ENCODE measurements at places on chromosomes 11 and 22.
A peak's percentile ranks its signal among the peaks of the same experiment; 100 is the strongest.

GRCh38 chr11:81987829-81988472 is 745.7 kb downstream of the FAM181B start:
- no peak for DNase-seq

DNA sequence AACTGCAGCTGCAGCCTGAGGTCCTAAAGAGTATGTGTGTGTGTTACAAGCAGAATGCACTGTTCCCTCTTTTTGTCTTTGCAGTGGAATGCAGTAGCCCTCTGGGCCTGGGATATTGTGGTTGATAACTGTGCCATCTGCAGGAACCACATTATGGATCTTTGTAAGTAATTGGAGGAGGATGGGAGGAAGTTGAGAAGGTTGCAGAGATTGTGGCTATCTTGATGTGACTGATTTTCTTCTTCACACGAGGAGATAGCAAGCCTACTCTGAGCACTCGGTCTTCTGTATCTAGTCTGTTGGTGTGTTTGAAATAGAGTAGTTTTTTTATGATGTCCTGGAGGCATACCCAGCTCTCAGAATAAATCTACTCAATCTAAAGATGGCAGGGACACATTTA is 2.3 kb downstream of the RBX1 start:
- no peak for DNase-seq

- no peak for DNase-seq
Measured at GRCh38 chr22:37775785-37776638, 31.7 kb upstream of the GCAT start.

DNA sequence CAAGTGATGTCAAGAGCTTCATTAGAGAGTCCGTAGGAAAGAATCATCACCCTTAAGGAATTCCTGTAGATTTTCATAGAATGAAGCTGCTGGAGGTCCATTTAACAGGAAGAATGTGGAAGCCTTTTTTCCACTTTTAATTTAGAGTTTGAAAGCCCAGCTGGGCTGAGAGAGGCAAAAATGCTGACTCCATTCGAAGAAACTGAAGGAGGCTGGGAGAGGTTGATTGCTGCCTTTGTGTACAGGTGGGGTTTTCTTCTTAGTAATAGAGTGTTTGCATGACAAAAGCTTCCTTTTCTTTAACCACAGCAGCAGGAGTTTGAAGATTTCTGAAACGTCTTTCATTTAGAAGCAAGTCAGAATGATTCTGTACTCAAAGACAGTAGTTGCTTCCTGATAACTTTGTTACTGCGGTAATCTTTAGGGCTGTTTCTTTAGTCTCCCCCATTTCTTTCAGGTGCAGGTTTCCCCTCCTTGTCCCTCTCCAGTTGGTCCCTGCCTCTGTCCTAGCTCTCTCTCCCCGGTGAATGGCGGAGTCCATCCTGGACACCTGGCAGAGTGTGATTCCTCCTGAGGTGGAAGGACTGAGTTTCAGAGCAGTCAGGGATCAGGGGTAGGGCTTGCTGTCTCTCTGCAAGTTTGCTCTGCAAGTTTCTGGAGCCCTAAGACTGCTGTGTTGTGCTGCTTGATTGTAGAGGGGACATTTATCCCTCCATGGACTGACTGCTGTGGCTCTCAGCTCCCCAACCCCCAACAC is 166.2 kb downstream of the LDLRAD3 start:
- DNase-seq = no peak

- no peak for DNase-seq
Measured at GRCh38 chr22:27986459-27986858, 67.4 kb upstream of the PITPNB start.

DNA sequence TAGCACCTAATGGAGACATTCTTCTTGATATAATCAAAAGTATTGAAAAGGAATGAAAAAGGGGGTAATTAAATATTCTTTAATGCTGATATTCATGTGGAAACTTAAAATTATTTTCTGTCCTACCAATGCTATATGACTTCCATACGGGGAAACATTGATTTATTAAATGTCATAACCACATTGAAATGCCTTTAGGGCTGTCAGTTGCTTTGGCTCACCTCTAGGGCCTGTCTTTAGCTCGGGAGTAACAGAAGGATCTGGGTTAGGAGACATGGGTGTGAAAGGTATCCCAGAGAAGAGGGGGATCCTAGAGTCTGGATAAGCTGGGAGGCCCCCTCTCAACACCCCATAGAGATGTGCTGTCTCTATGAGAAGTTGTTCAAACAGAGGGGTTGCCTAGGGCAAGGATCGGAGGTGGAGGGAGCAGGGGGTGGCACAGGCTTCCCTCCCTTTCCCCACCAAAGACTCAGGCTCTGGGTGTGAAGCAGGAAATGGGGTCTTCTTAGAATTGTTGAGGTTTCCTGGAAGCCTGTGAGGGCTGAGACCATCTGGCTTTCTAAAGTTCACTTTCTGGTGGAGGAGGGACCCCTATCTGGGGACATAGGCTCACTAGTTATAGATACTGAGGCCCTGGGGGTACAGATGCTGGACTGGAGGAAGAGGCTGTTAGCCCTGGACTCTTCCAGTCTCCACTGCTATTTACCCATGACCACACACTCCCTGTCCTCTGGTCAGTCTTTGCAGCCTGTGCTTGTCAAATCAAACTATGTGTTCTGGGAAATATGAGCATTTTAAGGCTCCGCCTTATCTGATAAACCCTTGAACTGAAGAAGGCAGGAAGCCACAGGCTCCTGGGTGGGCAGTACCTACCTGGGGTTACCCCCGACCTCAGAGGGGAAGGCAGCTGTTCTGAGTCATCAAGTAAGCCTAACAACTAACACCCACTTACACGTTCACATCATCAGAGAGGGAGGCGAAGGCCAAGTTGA is 55.8 kb upstream of the RRAS2 start:
- peak; percentile 38 for DNase-seq

DNA sequence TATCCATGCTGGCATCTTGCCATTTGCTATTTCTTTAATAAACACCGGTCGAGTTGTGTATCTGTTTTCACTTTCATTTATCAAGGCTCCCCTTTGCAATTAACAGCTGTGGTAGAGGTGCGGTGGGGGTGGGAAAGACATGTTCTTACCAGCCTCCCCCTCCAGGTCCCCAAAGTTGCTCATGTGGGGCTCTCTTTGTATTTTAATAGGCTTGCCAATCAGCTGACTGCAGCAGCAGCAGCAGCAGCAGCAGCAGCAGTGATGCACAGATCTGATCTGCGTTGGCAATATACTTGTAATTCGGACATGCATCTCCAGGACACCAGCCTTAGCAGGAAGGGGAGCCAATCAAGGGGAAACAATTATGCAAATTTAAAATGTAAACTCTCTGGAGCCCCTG is 40.3 kb upstream of the E2F8 start:
- no peak for DNase-seq

- no peak for DNase-seq
Measured at GRCh38 chr11:63769042-63769713, 603 bp upstream of the ZFTA start.

- DNase-seq = no peak
Measured at GRCh38 chr22:24460418-24461089, 33.2 kb downstream of the ADORA2A start.

DNA sequence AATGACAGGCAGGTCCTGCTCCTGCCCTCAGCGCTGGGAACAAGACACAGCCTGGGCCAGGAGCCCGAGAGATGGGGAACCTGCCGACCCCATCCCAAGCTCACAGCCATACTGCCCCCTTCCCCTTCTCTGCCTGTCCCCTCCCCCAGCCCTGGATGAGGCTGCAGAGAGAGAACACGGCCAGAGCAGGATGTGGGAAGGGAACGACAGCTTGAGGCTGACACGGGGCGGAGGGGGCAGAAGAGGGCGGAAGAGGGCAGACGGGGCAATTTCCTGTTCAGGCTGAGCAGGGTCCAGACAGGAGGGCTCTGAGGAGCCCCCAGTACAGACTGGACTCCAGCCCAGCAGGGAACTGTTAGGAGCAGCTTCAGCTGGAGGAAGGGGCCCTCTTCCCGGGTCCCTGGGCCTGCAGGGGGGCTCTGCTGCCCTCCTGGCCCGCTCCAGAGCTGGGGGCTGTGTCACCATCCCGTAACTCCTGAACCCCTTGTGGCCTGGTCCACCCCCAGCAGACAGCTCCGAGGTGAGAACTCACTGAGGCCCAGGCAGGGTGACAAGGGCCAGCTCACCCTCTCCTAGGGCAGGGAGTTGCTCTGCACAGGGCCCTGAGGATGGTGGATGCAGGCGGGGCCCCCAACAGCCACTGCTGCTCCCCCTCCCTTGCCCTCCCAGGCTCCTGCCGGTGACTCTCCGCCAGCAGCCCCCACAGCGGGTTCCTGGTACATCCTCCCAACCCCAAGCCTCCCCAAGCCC is 5.7 kb downstream of the CTSD start:
- DNase-seq = no peak

- DNase-seq = no peak
Measured at GRCh38 chr11:98740321-98740720, 280.4 kb upstream of the CNTN5 start.

- DNase-seq = no peak
Measured at GRCh38 chr22:21098099-21098671, 52.4 kb downstream of the LRRC74B start.

DNA sequence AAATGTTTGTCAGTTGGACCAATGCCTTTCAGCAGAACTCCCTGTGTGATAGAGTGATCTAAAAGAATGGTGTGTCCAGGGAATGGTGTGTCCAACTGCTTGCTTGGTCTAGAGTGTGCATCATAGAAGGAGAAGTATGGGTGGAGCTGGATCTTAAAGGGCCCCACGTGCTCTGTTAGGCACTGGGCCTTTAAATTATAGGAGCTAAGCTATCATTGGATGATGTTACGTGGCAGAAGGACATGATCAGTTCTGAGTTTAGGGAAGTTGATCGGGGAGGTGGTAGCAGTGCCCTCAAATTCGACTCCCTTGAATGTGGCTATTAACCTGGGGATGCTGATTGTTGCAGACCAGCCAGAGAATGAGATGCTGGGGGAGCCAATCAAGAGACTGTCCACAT is 16.4 kb downstream of the STX3 start:
- DNase-seq = no peak

GRCh38 chr22:44536411-44536810 is 38.4 kb upstream of the RTL6 start:
- DNase-seq = no peak

- DNase-seq = no peak
Measured at GRCh38 chr11:133966921-133967598, 10.3 kb upstream of the IGSF9B start.

DNA sequence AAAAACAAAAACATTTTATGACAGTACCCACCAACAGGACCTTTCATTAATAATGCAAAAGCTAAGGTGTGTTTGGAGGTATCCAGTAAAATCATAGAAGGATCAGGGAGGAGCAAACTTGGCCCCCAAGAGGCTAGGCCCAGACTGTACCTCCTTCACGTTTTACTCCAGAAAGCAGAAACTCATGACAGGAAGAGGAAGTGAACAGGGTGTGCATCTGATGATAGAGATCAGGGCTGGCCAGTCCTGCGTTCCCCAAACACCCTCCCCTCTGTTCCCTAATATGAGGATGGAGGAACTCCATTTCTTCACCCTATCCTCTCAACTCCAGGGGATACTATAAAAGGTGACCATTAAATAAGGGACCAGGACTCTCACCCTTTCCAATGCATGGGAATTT is 10.2 kb upstream of the MS4A12 start:
- no peak for DNase-seq

GRCh38 chr11:45541693-45542434 is 123.6 kb downstream of the CHST1 start:
- DNase-seq = no peak

- DNase-seq = no peak
Measured at GRCh38 chr11:28539239-28540030, 431.2 kb downstream of the METTL15 start.

- DNase-seq = no peak
Measured at GRCh38 chr22:21855676-21856075, 11.8 kb downstream of the MAPK1 start.

DNA sequence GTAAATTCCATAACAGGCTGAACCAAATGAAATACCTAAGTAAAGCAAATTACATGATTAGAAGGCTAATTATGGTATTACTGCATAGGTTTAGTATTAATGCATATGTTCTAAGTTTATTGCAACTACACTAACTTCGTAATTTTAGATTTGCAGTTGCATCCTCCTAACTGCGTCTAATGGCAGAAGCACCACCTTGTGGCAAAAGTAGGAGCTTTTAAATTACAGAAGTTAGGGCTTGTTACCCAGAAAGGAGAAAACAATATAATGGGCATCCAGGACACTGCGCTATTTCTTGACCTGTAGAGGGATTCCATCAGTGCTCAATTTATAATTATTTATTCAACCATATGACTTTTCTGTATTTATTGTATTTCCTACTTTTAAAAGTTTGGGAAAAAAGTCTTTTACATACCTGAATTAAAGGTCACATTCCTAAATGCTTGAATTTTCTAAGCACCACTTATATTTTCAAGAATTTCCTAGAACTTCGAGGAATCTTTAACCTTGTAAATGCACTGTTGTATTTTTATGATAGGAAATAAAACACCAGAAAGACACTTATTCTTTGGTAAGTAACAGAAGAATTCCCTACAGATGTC is 16.3 kb upstream of the GPR83 start:
- DNase-seq = no peak

All from activated CD4-positive, CD25-positive, alpha-beta regulatory T cell treated with anti-CD3 and anti-CD28 coated beads, Interleukin-2, amount 50 U/mL, for 16 hours (primary cell).